ENCODE measurements at places on chromosomes 13 and 19.

- peak; percentile 25 for DNase-seq
These were observed 12.2 kb downstream of the PIP5K1C start for GRCh38 chr19:3687774-3688706.

DNA sequence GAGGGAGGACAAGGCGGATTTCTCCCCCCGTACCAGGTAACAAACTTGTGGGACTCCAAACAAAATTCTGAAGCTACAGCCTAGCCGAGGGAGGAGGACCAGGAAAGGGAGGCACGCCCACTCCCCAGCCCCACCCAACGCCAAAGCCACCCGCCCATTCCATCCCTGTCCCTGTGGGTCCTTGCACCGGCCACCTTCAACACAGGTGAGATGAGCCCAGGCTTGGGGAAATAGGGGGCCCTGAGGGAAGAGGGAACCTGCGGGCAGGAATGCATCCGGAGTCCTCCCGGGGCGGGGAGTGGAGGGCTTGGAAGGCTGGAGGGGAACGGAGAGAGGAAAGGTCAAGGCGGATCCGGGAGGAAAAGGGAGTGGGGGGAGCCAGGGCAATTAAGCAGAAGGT is at the start of gene BEST2:
Gene BEST2, plus strand, starts transcription at position 157 of the 400 bp plus-strand sequence. CDS start 802 bp downstream, outside the sequence.
- no peak for DNase-seq

GRCh38 chr19:23366437-23366836 is 28.8 kb downstream of the ZNF91 start:
- no peak for DNase-seq

DNA sequence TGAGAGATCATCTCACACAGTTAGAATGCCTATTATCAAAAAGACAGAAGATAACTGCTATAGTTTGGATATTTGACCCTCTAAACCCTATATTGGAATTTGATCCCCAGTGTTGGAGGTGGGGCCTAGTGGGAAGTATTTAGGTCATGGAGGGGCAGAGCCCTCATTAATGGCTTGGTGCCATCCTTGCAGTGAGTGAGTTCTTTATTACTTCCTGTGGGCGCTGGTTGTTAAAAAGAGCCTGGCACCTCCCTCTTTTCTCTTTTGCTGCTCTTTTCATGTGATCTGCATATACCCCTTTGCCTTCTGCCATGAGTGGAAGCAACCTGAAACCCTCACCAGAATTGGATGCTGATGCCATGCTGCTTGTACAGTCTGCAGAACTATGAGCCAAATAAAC is 66.8 kb downstream of the TDRD3 start:
- DNase-seq = no peak

DNA sequence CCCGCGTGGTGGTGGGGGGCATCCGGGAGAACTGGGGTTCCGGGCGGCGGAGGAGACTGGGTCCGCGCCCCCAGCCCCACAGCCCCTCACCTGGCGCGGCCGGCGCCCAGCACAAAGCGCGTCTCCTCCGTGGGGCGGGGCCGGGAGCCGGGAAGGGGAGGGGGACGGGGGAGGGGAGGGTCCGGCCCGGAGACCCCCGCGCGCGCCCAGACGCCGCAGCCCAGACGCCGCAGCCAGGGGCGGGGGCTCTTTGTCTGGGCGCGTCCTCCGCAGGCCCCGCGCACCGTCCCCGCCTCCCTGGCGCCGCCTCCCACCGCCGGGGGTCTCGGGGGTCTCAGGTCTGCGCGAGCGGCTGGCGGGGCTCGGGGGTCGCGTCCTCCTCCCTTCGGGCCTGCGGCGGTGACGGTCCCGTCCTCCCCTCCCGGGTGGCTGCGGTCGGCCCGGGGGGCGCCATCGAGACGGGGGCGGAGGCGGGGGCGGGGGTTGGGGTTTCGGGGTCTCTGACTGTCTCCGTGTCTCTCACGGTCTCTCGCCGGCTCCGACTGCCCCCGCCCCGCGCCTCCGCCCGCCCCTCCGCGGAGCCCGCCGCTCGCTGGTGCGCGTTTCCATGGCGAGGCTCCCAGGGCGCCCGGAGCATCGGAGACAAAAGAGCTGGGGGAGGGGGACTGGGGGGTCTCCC is at the start of gene PLPPR3:
Gene PLPPR3, minus strand, starts transcription at position 131 of the 679 bp plus-strand sequence. CDS start 396 bp downstream, outside the sequence.
- no peak for DNase-seq

DNA sequence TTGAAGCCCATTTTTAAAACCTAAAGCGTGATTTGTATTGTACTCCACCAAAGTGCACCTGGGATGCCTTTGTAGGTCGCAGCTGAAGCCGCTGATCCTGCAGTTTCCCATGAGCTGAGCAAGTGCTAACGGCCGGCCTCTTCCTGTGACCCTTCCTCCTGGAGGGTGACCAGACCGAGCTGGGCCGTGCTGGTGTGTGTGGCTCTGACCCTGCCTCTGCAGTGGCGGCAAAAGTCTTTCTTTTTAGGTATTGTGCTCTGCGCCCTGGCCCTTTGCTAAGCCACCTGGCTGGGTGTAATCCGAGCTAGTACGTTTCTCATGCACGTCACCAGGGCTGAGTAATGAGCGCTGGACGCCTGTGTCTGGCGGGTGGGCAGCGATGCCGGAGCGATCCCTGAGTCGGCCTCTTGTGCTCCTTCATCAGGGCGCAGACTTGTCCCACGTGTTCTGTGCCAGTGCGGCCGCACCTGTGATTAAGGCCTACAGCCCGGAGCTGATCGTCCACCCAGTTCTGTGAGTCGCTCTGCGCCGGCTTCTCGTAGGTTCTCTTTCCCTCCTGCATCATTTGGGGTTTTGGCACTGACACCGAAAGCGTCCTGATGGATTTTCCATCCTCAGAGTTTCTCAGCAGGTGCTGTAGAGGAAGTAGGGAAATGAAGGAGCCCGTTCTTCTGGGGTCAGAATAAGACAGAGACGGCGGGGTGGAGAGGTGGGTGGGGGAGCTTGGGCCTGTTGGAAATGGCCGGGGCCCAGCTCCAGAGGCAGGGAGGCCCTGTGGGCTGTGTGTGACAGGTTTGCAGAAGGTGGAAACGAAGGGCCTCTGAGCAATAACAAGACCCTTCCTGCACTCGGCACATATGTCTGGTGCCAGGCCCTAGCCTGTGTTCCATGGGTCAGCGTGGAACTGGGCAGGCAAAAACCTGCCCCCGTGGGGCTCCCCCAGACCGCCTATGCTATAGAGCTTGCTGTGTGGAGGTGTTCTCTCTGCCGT is 9.7 kb downstream of the NAXD start:
- DNase-seq = no peak

- no peak for DNase-seq
These were observed 816.9 kb upstream of the SLC10A2 start for GRCh38 chr13:103883164-103883563.

- DNase-seq = no peak
These were observed 1.2 kb downstream of the GPR12 start for GRCh38 chr13:26759249-26759906.

DNA sequence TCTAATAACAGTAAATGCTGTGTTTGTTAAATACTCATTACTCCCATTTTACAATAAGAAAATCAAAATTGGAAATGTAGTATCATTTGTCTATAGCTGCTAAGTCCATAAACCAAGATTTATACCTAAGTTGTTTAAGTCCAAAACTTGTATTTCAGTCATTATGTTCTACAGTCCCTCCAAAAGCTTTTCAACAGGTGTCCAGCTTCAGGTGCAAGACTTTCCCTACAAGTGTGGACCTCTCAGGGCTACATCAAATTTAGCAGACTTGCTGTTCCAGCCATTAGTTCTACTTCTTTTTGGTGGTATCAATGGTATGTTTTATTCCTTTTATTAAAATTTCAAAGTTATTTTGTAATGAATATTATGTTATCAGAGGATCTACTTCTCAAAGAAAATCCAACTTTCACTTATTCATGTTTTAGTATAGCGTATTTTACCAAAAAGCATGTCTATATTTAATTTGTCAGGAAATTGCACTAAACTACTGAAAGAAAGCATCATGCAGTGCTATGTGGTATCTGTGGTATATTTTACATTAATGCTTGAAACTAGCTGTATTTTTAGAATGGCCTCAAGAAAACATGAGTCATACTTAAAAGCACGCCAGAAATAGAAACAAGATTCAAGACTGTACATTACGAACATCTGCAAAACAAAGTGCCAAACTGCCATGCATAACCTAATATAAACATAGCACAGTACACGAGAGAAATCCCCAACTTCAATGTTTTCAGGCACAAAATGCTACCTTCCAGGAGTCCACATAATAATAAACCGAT is 44.5 kb downstream of the VWA8 start:
- no peak for DNase-seq

- peak; percentile 24 for DNase-seq
These were observed 10.1 kb upstream of the ZNF358 start for GRCh38 chr19:7505682-7506384.

DNA sequence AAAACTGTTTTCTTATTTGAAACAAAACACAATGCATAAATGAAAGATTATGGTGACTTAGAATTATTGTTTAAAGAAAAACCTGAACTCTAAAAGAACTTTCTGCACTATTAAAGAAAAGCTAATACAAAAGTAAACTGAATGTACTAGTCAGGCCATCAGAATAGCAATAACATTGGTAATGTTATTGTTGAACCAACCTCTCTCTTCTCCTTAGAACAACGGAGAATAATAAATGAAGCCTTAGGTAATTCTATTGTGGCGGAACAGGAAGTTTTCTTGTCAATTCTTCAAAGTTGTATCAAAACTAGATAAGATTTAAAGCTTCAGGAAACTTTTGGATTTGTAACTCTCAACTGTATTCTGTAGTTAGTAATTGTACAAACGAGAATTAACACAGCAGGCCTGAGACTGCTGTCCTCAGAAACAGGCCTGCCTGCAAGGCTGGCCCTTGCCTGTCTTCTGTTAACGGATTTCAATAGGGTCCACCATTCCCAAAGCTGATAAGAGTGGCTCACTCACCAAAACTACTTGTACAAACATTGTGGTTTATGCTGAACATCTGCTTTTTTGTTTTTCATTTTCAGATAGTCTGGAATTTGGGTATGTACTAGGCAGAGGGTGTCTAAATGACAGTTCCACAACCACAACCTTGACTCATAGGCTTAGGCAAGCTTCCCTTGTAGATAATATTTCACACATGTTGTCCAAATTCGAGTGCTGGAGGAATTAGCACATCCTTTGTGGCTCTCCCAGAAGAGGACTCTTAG is 825.8 kb downstream of the GPC5 start:
- DNase-seq = no peak

DNA sequence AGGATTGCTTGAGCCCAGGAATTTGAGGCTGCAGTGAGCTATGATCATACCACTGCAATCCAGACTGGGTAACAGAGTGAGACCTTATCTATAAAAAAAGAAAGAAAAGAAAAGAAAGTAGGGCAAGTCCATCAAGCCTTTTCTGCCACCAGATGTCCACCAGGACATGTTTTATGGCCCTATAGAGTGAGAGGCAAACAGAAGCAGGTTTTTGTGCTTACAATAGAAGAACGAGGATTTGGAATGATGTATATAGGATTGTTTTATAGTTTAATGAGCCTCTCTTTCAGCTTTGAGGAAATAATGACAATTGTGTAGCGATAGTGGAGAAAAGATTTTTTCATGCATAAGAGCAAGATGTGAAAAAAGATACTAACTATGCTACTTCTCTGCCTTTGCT is 480.5 kb downstream of the KLF12 start:
- no peak for DNase-seq

Data from stimulated activated CD4-positive, alpha-beta T cell treated with anti-CD3 and anti-CD28 coated beads, Interleukin-4, amount 100 ng/mL, for 4 hours (primary cell).